ENCODE measurements at places on chromosomes 1 and 21.

DNA sequence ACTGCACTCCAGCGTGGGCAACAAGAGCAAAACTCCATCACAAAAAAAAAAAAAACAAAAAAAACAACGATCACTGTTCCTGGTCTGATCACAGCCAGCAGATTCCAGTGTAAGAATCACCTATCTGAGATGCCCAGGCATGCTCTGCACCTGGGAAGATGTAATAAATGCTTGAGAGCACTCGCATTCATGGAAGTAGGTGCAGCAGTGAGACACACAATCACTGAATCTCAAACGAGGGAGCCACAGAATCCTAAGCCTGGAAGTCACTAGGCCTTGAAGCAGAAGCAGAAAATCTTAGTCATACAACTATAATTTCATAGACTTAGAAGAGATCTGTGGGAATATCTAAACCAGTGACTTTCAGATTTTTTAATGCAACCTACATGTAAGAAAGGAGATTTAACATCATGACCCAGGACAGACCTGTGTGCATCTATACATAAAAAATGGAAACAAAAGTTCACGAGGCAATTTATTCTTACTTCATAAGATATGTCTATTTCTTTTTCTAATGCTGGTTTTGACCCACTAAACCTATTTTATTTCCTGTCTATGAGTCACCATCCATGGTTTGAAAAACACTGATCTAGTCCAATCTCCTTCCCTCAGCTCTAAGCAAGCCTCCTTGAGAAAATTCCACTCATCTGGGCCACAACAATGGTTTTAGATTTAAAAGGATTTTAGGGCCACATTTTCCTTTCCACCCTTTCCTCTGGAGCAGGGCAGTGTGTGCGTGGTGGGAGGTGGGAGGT is 30.4 kb downstream of the RIMS3 start:
- DNase-seq: no peak

DNA sequence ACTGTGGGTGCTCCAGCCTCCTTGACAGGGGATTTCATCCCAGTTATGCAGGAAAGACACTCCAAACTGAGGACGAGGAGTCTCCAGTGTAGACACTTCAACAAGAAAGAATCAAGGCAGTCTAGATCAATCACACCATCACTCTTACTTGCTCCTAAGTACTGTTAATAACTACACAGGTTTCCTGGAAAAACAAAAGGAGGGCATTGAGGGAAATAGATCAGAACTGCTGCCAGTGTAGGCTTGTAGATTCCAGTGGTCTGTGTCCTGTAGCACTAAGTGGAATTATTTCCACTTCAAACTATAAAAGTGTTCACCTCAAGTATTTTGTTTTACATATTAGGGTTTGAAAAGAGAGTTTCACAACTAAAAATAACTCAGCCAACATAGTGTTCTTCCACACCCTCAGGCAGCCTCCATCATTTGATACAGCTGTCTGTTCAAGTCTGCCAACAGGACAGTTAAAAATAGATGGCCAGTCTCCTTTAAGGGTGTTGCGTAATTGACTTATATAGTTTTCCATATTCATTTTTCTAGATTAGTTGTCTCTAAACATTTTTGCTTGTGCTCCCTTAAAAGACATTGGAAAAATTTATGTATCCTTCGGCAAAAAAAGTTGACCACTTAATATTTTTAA is 32.0 kb upstream of the AGL start:
- DNase-seq: no peak

GRCh38 chr1:205147191-205147835 is 25.5 kb upstream of the RBBP5 start:
- DNase-seq: no peak

GRCh38 chr1:167665469-167665868 is 35.4 kb downstream of the RCSD1 start:
- no peak for DNase-seq

- no peak for DNase-seq
These were observed 44.5 kb upstream of the DISP3 start for GRCh38 chr1:11434501-11434900.

DNA sequence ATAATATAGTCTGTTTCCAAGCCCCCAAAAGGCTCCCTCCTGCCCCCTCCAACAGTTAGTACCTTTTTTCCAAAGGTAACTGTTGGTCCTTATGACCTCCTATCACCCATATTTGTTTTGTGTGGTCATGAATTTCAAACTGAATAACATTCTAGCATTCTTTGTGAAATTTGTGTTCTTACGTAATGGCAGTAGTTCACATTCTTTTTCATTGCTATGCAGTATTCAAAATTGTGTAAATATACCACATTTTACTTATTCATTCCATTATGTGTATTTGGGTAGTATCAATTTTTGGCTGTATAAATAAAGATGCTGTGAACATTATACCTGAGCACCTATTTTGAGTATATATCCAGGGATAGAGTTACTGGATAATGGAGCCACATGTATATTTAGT is 13.4 kb downstream of the RNF11 start:
- DNase-seq: no peak

- DNase-seq: no peak
These were observed 75.0 kb upstream of the COX20 start for GRCh38 chr1:244760471-244760870.

- DNase-seq: no peak
These were observed 9.7 kb downstream of the PLA2G2F start for GRCh38 chr1:20148571-20149500.

DNA sequence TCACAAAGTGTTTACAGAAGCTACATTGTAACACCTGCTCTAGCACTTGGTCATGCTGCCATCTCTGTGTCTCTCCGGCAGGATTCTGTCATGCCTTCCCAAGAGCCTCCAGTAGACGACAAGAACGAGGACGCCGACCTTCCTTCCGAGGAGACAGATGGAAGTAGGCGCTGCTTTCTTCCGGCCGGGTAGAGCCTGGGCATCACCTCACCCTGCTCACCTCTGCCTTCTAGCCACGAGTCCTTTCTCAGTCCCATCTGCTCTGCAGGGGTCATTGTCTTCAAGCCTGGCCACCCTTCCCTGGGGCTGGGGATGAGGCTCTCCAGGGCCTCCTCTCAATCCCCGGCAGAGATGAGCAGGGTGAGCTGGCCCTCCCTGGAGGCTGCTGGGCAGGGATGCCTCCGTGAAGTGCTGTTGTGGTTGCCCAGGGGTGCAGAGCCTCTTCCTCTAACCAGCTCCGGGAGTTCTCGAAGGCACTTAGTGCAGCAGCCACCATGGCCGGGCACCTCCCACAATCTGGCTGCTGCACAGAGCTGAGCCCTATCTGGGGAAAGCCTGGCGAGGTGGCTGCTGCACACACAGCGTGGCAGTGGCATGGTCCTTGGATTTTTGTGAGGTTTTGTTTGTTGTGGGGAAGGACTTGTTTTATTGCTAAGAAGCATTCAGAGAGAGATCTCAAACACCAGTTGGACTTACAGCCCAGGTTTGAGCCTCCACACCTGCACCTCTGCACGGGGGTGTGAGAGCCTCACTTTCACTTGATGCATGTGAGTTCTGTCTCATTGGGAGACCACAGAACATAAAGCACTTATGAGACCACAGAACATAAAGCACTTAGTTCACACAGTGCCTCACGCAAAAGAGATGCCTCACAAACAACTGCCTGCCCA is 48.4 kb downstream of the FAAP20 start:
- no peak for DNase-seq

DNA sequence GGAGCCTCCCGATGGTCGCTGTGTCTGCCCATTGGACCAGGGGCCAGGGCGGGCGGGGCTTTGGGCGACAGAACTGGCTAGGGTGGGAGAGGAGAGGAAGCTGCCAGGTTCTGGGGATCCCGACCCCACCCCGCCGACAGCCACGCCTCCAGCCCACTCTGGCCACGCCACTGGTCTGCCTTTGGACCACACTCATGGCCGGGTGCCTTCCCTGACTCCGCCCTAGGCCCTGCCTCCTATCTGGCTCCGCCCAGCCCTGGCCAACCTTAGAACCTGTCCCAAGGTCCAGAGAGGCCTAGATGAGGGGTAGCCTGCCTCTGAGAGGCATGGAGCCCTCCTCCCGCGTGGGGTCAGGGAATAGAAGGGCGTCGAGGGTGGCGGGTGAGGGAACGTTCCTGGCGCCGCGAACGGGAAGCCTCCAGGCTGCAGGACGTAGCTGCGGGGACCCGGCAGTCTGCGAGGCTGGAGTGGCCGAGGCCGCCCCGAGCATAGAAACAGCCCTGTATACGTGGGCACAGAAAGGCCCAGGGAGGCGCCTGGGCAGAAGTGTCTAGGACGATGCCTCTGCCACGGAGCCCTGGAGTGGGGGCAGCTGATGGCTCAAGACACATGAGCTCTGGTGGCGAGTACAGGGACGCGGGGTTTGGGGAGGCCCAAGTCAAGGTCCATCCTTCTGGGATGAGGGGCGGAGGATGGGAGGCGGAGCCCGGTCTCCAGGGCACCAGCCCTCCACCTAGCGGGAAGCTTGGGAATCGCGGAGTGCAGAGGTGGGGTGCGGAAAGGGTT is 11.5 kb upstream of the COL16A1 start:
- peak; percentile 62 for DNase-seq

DNA sequence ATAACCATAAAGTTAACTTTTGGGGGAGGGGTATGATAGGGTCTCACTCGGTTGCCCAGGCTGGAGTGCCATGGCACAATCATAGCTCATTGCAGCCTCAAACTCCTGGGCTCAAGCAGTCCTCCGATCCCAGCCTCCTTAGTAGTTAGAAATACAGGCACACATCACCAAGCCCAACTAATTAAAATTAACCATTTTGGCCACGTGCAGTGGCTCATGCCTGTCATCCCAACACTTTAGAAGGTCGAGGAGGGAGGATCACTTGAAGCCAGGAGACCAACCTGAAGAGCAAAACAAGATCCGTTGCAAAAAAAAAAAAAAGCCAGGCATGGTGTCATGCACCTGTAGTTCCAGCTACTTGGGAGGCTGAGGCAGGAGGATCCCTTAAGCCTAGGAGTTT is 26.6 kb upstream of the MED18 start:
- no peak for DNase-seq

DNA sequence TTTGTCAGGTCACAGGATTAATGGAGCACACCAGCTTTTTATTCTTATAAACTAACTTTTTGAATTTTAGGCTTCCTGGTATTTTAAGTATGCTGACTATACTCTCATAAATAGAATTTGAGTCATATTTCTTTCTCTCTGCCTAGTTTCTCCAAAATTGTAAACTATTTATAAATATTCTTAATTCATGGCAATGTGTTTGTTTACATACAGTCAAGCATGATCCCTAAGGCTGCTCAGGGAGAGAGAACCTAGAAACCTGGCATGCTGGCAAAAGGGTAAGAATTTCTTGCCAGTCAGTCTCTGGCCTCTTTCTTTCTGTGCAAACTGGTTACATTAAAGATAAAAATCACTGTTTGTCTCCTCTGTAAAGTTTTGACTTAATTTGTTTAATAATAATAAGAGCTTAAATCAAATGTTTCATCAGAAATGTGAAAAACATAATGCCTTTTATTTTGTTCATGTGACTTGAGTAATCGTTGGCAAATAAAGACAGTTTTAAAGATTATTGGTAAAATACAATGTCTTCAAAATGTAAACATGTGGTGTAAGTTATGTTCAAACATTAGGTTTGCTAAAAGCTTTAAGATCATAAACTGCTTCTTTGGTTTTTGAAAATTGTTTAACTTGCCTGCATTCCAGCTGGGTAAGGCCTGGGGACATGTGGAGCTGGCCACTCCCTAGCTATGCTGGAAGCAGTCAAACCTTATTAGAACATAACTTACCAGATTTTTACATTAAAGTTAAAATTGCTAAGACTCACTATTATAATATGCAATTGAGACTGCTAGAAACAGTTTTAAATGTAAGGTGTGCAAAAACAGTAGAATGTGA is 1401.7 kb downstream of the NCAM2 start:
- no peak for DNase-seq

- no peak for DNase-seq
These were observed at the start of gene VANGL2 for GRCh38 chr1:160400223-160400645. VANGL2 (plus strand) TSS chr1:160400564; CDS start chr1:160415838, 15,274 bp downstream.

GRCh38 chr1:84048820-84049219 is 49.9 kb upstream of the TTLL7 start:
- DNase-seq: no peak

- no peak for DNase-seq
These were observed 4.4 kb downstream of the TFF2 start for GRCh38 chr21:42346441-42346840.

- DNase-seq: no peak
These were observed 38.7 kb upstream of the CNTN2 start for GRCh38 chr1:205004351-205004750.

GRCh38 chr21:36697851-36698384 is 997 bp upstream of the SIM2 start:
- no peak for DNase-seq

- no peak for DNase-seq
These were observed 7.5 kb downstream of the DMAP1 start for GRCh38 chr1:44220755-44221154.

GRCh38 chr1:213268221-213268620 is 217.2 kb downstream of the RPS6KC1 start:
- DNase-seq: no peak

DNA sequence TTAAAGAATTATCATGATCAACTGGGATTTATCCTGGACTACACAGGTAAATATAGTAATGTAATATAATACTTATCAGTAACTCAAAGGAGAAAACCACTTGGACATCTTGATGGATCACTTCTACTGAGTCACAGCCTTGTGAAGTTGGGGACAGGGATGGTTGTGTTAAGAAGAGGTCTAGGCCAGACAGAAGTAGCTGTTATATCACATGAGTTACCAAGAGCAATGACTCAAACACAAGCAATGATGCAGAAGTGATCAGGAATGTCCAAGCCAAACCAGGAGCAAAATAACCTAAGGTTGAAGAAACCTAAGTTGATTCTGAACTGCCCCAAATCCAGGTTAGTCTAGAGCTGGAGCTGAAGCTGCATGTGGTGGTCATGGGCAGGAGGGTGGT is 424.5 kb upstream of the DAB1 start:
- no peak for DNase-seq

GRCh38 chr1:177145106-177146070 is 19.1 kb downstream of the ASTN1 start:
- DNase-seq: no peak

GRCh38 chr1:23555270-23555985 is 3.9 kb downstream of the ID3 start:
- DNase-seq: no peak

DNA sequence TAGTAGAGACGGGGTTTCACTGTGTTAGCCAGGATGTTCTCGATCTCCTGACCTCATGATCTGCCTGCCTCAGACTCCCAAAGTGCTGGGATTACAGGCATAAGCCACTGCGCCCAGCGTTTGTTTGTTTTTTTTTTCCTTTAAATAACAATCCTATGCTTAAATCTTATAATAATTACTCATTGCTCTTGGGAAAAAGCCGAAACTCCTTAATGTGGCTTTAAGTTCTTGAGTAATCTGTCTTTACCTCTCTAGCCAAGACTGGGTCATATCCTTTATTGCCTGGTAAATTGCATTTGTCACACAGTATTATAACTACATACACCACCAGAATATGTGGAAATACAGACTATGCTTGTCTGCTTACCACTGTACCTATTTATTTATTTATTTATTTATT is 97.1 kb downstream of the MACF1 start:
- no peak for DNase-seq

DNA sequence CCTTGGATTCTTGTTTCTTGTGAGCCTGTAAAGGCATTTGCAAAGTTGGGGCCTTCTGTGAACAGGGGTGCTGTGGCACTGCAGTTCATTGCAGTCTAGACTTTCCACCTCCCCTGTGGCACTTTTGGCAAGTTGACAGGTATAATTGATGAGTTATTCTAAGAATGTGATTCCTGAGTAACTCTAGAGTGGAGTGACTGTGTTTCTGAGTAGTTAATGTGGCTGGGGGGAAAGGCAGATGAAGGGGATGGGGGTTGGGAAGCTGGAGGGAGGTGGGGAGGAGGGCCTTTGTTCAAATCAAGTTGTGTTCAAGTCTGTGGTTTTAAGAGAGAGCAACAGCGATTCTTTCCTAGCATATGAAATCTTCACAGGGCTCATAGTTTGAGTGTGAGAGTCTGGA is 32.9 kb downstream of the PBX1 start:
- no peak for DNase-seq

Data from substantia nigra (tissue), 51 donors.